Fibroblast of the aortic adventitia (primary cell): ENCODE measurements at places on chromosomes 1 and 21. TPM values are rescaled to one million over a fixed set of nuclear protein-coding genes. Genes with fewer than 3 reads are reported as not detected.

SLC19A1 gene
- 2.2 and 7.4 TPM in 2 replicates for total RNA-seq

OR2M2 gene
- total RNA-seq, result not detected in 2 replicates

SPATA1 gene
- 0.41 and 3.0 TPM in 2 replicates for total RNA-seq

LYPLA2 gene
- total RNA-seq, result 11.8 and 39.9 TPM in 2 replicates

RNF2 gene
- total RNA-seq, result 17.7 and 27.0 TPM in 2 replicates

FAM78B gene
- 0.25 and 0.27 TPM in 2 replicates for total RNA-seq

TMEM81 gene
- 1.5 and 2.0 TPM in 2 replicates for total RNA-seq

SFN gene
- total RNA-seq, result 1.1 TPM in 1 of 2 replicates, not detected in the other

CBR3 gene
- 27.9 and 29.4 TPM in 2 replicates for total RNA-seq

FAM72D gene
- 2.2 TPM in 1 of 2 replicates, not detected in the other for total RNA-seq

GPR25 gene
- total RNA-seq, result not detected in 2 replicates

C1orf105 gene
- not detected in 2 replicates for total RNA-seq

RNU1-3 gene
- total RNA-seq, result under 0.01 and 2,882 TPM in 2 replicates

THEM5 gene
- total RNA-seq, result not detected in 2 replicates

CCDC28B gene
- total RNA-seq, result 6.0 and 16.1 TPM in 2 replicates

SLC16A4 gene
- total RNA-seq, result 36.8 and 71.9 TPM in 2 replicates

CTTNBP2NL gene
- total RNA-seq, result 24.4 and 27.0 TPM in 2 replicates

GBP6 gene
- not detected in 2 replicates for total RNA-seq

BTBD19 gene
- 5.2 and 5.4 TPM in 2 replicates for total RNA-seq

AZIN2 gene
- total RNA-seq, result 3.9 and 8.1 TPM in 2 replicates

AGL gene
- total RNA-seq, result 17.3 and 19.1 TPM in 2 replicates

GSTM1 gene
- 24.3 TPM in 1 of 2 replicates, not detected in the other for total RNA-seq
